HS-27A (cell line): ENCODE measurements at places on chromosomes 6 and 20.

- DNase-seq: no peak
Observed at GRCh38 chr6:116665464-116665863, 3.1 kb downstream of the ZUP1 start.

DNA sequence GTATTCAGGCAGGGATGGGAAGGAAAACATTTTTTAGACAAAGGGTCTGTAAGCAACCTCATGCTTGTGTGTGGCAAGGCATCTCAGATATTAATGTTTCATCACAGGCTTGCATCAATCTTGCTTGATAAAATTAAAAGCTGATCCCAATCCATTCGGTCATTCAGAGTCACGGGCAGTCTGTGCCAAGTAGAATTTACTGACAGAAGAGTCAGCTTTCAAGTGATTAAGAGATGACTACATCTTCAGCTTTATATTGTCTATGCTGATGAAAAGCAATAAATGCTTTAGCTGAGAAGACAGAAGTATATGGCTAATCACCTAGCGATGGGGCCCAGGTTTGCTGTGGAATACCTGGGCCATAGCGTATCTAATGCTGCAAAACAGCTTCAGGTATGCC, 3.5 kb downstream of the PLEKHG1 start:
- DNase-seq: no peak

DNA sequence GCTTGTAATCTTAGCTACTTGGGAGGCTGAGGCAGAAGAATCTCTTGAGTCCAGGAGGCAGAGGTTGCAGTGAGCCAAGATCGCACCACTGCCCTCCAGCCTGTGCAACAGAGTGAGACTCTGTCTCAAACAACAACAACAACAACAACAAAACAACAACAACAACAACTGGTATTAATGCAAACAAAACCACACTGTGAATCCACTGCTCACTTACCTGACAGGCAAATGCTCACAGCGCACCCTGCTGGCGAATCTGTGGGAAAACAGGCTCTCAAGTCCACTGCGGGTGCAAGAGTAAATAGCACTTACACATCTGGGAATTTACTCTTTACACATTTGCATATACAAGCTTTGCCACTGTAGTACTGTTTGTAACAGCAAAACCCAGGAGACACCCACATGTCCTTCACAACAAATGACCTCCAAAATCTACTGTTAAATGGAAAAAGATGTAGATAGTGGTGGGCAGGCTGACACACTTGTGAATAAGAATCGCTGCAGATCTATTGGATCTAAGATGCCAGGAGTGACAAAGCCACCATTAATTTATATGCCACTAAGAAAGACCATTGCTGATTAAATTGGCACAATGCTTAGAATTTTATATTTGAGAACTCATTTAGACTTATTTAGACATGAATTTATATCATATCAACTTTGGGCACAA, 29.3 kb downstream of the NSFL1C start:
- DNase-seq: no peak

- DNase-seq: no peak
Observed at GRCh38 chr6:75347898-75348610, 63.5 kb upstream of the TMEM30A start.

GRCh38 chr6:166413491-166413951, 30.8 kb upstream of the MPC1 start:
- no peak for DNase-seq

GRCh38 chr20:18394363-18394762, 72.5 kb downstream of the DZANK1 start:
- no peak for DNase-seq

DNA sequence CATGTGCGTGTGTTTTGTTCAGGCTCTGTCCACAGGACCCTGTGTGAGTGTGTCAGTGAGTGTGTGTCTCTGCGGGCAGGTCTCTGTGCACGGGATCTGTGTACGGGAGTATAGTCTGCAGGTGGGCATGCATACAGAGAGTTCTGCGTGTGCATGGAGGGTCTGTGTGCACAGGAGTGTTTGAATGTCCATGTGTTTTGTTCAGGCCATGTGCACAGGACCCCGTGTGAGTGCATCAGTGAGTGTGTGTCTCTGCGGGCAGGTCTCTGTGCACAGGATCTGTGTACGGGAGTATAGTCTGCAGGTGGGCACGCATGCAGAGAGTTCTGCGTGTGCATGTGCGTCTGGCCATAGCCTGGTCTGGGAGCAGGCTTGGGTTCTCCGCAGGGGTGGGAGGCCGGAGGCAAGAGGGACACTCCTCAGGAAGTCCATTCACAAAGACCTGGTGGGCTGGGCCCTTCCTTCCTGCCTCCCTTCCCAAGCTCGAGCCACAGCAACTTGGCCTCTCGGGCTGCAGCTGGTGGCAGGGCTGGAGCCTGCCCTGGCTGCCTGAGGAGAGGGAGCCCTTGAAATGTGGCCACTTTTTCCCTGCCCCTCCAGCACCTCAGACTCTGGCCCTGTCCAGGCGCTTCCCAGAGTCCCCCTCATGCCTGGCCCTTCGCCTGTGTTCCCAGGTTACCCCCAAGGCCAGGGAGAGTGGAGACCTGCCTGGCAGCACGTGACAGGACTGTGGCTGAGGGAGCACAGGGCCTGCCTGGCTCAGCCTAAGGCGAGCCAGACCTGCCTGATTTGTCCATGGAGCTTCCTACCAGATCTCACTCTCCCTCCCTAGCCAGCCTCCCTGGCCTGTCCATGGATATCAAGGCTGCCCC, 6.8 kb downstream of the HSPA12B start:
- DNase-seq: no peak

GRCh38 chr20:57092112-57092899, 174.1 kb downstream of the BMP7 start:
- no peak for DNase-seq

DNA sequence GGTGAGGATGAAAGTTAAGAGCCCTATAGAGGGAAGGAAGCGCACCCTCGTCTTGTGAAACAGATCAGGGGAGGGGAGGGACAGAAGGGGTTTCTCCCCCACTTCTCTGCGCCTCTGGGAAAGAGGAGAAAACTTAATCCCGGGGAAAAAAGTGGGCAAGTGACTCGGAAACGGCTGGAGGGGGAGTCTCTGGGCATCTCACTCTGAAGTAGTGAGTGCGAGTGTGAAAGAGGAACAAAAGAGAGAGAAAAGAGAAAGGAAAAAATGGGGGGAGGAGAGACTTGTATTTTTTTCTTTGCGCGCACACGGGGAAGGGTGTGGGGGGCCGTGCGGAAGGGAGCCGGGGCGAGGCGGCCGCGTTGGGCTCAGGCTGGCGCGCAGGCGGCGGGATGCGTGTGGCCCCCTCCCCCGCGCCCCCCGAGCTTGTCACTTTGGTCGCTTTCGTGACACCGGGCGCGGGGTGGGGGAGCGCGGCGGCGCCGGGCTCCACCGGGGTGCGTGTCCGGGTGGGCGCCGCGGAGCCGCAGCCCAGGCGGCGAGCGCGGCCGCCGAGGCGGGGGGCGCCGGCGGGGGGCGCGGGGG, 454 bp downstream of the L3MBTL3 start:
- no peak for DNase-seq

DNA sequence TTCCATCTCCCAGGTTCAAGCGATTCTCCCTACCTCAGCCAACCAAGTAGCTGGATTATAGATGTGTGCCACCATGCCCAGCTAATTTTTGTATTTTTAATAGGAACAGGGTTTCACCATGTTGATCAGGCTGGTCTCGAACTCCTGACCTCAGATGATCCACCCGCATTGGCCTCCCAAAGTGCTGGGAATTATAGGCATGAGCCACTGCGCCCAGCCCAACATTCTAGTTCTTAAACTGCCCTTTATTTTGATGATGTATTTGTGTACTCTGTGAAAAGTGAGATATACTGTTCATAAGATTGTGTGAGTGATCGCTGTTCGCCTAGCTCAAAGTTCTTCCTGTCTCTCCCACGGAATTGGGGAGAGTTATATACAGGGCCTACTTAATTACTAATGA, 93.1 kb downstream of the HFE start:
- DNase-seq: no peak

GRCh38 chr20:3398681-3399252, 8.7 kb downstream of the DNAAF9 start:
- DNase-seq: peak; percentile 19

- DNase-seq: no peak
Observed at GRCh38 chr6:75169689-75170586, 35.9 kb downstream of the COL12A1 start.

- DNase-seq: no peak
Observed at GRCh38 chr20:64083378-64083803, 807 bp downstream of the LKAAEAR1 start.

DNA sequence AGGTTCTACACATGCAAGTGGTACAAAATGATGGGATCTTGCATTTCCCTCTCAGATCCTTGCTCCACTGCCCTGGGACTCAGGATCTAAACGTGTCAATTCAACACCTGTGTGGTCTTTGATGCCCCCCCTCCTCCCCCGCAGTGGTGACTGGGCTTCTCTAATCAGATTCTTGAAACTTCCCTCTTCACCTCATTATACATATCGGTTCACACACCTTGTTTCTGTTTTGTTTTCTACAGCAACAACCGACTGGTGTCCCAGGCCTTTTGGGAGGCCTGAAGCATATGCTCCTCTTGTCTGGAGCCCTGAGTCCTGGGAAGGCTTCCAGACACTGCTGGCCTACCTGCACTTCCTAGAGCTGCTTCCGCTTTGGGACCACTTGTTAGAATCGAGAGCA, 20.0 kb downstream of the SAMD3 start:
- DNase-seq: no peak

DNA sequence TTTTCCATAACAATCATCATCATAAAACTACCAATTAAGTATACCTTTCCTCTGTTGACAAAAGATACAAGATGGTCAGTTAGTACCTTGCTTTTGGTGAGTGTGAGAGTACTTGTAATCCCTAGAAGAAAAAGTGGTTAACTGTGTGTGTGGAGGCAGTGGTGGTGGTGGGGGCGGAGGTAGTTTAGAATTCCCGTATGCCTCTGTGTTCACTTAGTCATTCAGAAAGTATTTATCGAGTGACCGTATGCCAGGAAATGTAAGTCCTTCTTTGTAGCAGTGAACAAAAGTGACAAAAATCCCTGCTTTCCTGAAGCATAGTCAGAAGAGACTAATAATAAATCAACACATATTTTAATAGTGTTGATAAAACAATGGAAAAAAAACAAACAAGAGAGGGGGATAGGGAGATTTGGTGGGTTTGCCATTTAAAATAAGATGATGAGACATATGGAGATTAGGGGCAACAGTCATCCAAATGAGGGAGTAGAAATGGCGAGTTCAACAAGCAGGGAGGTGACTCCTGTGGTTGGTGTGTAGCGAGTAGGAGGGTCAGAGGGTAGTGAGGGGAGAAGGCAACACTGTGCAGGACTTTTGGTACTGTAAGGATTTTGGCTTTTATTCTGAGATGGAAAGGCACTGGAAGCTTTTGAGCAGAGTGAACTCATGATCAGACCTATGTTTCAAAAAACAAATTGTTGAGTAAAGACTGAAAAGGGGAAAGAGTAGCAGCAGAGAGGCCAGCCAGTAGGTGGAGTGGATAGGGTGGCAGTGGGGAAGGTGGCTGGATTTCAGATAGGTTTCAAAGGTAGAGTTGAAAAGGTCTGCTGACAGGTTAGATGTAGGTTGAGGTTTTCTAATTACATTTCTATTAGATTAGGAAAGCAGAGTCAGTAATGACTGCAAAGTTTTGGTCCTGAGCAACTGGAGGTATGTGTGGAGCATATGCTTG, 40.3 kb upstream of the SIM1 start:
- peak; percentile 66 for DNase-seq

DNA sequence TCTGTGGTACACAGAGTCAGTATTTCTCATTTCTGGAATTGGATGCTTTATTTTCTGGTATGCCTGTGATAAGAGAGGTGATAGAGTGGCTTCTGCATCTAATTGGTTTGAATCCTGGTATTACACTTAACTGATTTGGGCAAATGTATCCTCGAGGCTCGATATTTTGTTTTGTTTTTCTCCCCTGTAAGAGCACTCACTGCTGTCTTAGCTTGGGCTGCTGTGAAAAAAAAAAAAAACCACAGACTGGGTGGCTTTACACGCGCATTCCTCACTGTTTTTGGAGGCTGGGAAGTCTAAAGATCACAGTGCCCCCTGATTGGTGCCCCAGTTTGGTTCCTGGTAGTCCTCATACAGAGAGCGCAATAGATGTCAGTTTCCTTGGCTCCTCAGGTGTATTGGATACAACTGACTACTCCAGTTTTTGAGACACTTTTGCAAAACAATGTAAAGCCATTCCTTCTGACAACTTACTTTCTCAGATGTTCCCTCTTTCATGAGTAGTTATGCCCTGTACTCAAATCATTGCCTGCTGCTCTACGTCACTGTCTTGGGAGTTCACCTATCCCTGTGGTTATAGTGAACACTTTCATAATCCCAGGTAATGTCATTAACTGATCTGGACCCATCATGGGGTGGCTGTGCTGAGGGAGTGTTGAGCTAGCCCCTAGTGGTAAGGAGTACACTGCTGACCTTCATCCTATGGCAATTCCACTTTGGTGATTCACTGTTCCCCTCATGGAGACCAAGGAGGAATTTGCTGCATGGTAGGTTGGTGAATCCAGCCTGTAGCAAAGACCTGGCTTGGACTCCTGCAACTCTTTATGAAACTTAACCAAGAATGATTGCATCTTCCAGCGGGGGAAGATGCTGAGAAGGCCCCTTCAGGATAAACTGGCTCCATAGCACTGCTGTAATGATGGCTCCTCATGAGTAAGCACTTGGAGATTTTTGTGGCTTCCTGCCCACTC, 3.5 kb upstream of the ACAT2 start:
- peak; percentile 55 for DNase-seq

DNA sequence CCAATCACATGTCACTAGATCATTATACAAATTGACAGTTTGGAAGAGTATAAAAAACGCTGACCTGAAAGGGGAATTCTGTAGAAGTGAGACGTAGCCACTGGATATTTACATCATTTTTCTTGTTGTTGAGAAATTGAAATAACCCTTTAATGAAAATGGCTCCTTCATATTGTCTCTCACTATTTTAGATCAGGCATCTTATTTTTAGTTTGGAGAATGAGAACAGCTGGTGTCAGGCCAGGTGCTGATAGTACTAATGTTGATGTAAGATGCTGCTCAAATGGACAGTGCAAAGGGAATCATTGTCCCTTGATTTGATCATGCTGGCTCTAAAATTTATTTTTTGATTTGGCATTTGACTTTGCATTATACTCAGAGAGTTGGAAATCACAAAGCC, 17.4 kb downstream of the NKAIN2 start:
- DNase-seq: no peak

DNA sequence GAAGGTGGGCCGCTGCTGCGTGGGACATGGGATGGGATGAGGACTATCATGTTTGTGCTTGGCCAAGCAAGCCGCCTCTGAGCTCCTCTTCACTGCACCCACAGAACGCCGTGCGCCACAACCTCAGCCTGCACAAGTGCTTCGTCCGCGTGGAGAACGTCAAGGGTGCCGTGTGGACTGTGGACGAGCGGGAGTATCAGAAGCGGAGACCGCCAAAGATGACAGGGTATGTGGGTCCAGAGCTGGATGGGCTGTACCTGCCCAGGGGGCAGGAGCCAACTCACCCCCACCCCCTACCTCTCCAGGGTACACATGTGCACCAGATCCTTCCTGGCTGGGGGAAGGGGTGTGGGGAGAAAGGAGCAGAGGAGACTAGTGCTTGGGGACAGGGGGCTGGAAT, 43.5 kb upstream of the MDFI start:
- DNase-seq: no peak

GRCh38 chr6:11820821-11821220, 42.2 kb upstream of the ADTRP start:
- DNase-seq: no peak
